ENCODE measurements at places on chromosomes 6 and 20.

GRCh38 chr6:160300076-160300695 lies 41.6 kb upstream of the SLC22A2 start:
- no peak overlapping the region for H3K4me3 ChIP-seq
- H3K27ac ChIP-seq = no peak overlapping the region
- no peak for DNase-seq
- no peaks in the 10 kb centered on the region for H3K4me1 ChIP-seq
- H3K36me3 ChIP-seq = no peaks in the 10 kb centered on the region
- H3K27me3 ChIP-seq = no peaks in the 10 kb centered on the region

GRCh38 chr6:146595972-146596731 lies 2.6 kb upstream of the ADGB start:
- H3K4me3 ChIP-seq = no peak overlapping the region
- no peak for DNase-seq
- no peak overlapping the region for H3K27ac ChIP-seq

DNA sequence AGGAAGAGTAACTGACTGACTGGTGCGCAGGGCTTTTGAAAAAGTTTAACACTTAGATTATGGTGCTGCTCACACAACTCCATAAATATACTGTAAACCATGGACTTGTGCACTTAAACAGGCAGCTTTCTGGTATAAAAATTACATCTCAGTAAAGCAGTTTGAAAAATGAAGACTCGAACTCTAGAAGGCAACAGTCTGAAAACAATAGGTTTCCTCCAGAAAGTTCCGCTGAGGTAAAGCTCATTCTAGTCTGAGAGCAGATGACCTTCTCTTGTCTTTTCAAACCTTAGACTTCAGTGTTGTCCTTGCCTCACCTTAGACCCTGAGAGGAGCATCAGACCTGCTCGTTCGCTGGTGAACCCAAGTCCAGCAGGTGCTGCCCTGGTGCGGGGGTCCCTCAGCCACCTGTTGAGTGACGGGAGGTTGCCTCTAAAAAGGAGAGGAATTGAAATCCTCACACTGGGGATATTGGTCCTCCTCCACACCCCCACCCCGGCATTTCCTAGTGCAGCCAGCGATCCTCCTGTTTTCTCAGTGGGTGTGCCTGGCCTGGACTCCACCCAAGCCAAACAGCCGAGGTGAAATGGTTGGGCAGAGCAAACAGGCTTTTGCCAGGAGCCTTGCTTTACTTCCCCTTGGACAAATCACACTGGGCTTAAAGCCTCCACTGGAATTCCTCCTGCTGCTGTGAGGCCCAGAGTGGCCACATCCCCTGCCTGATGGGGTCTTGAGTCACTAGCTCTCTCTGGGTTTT lies 14.7 kb upstream of the PYGB start:
- no peak for DNase-seq
- no peak overlapping the region for H3K4me3 ChIP-seq
- no peaks in the 10 kb centered on the region for H3K36me3 ChIP-seq
- H3K27ac ChIP-seq = no peak overlapping the region
- no peaks in the 10 kb centered on the region for H3K4me1 ChIP-seq

- DNase-seq = peak; percentile 37
- no peaks in the 10 kb centered on the region for H3K36me3 ChIP-seq
- no peak overlapping the region for H3K27ac ChIP-seq
- H3K27me3 ChIP-seq = peaks cover 19% of the 10 kb centered on the region
- H3K4me1 ChIP-seq = peaks cover 11% of the 10 kb centered on the region
- no peak overlapping the region for H3K4me3 ChIP-seq
These were observed 306 bp downstream of the EBF4 start for GRCh38 chr20:2692886-2693285.

DNA sequence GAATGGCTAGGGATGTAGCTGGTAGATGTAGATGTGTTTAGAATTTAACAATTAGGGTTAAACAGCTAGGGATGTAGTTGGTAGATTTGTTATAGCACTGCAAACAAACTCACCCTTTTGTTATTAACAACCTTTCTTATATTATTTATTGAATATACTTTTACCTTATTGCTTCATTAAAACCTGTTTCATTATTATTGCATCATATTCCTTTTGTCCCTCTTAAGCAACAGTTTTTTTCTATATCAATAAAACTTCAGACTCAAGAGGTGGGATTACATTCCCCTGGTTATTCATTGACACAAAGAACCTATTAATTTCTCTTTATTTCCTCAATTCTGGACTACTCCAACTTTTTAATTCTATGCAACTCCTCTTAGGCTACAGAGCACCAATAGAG lies 661.2 kb downstream of the EYS start:
- no peak for DNase-seq
- H3K27ac ChIP-seq = no peak overlapping the region
- H3K27me3 ChIP-seq = no peaks in the 10 kb centered on the region
- H3K36me3 ChIP-seq = no peaks in the 10 kb centered on the region

- no peaks in the 10 kb centered on the region for H3K36me3 ChIP-seq
- no peak overlapping the region for H3K27ac ChIP-seq
- no peaks in the 10 kb centered on the region for H3K4me1 ChIP-seq
- no peak overlapping the region for H3K4me3 ChIP-seq
- no peak for DNase-seq
- no peaks in the 10 kb centered on the region for H3K27me3 ChIP-seq
These were observed 178.8 kb downstream of the IBTK start for GRCh38 chr6:82068721-82069120.

GRCh38 chr6:163915131-163915530 lies 500.6 kb downstream of the QKI start:
- no peak overlapping the region for H3K27ac ChIP-seq
- H3K4me1 ChIP-seq = no peaks in the 10 kb centered on the region
- no peaks in the 10 kb centered on the region for H3K36me3 ChIP-seq
- DNase-seq = no peak
- H3K4me3 ChIP-seq = no peak overlapping the region
- H3K27me3 ChIP-seq = no peaks in the 10 kb centered on the region

DNA sequence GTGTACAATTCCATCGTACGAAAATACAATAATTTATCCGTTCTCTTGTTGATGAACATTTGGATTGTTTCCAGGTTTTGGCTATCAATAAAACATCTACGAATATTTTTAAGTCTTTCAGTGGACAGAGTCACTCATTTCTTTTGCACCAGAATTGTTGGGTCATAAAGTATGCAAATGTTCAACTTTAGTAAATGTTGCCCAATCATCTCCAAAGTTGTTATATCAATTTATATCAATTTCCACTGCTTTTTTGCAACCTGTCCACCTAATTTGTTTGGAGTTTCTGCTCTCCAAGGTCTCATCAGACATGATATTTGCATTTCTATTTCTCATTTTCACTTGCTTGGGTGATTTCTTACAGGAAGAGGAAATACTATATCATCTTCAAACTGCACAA lies 10.5 kb downstream of the TMEM239 start:
- no peaks in the 10 kb centered on the region for H3K36me3 ChIP-seq
- H3K27ac ChIP-seq = no peak overlapping the region
- peaks cover 22% of the 10 kb centered on the region for H3K4me1 ChIP-seq
- H3K27me3 ChIP-seq = no peaks in the 10 kb centered on the region
- DNase-seq = no peak

DNA sequence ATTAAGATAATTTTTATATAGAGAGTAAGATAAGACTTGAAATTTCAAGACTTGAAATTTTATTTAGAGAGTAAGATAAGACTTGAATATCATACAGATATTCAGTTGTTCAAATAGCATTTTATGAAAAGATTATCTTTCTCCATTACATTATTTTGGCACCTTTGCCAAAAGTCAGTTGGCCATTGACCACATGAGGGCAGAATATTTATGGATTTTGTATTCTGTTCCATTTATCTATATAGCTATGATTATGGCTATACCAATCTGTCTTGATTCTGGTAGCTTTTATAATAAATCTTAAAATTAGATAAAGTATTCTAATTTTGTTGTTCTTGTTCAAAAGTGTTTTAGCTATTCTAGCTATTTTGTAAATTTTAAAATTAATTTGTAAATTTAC lies 537.9 kb upstream of the GJE1 start:
- H3K36me3 ChIP-seq = no peaks in the 10 kb centered on the region
- no peak overlapping the region for H3K27ac ChIP-seq
- H3K27me3 ChIP-seq = no peaks in the 10 kb centered on the region
- no peaks in the 10 kb centered on the region for H3K4me1 ChIP-seq

DNA sequence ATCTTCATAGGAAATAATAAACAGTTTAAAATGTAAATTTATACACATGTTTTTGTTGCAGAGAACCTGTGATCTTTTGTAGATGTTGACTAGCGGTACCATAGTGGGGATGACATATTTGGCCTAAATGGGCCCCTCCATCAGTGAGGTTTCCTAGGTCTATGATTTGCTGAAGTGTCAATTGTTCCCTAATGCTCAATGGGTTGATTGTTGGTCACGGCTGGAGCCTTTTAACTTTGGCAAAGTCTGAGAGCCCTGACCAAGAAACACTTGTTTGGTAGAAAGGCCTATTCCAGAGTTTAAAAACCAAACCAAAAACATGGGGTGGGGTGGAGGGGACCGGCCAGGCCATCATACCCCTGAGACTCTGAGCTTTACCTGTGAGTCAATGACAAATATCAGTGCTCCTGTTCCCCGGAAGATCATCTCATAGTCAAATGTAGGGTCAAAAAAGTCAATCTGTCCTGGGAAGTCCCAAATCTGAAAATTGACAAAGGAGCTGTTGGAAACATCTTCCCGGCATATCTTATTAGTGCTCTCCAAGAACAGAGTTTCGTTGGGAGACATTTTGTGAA lies 25.1 kb downstream of the RRAGD start:
- H3K27ac ChIP-seq = no peak overlapping the region
- H3K27me3 ChIP-seq = no peaks in the 10 kb centered on the region
- H3K36me3 ChIP-seq = no peaks in the 10 kb centered on the region
- no peak for DNase-seq

GRCh38 chr20:47785854-47786764 lies 828 bp upstream of the SULF2 start:
- peaks cover 13% of the 10 kb centered on the region for H3K4me1 ChIP-seq
- H3K4me3 ChIP-seq = no peak overlapping the region
- peaks cover 39% of the 10 kb centered on the region for H3K27me3 ChIP-seq
- no peak overlapping the region for H3K27ac ChIP-seq
- H3K36me3 ChIP-seq = no peaks in the 10 kb centered on the region

DNA sequence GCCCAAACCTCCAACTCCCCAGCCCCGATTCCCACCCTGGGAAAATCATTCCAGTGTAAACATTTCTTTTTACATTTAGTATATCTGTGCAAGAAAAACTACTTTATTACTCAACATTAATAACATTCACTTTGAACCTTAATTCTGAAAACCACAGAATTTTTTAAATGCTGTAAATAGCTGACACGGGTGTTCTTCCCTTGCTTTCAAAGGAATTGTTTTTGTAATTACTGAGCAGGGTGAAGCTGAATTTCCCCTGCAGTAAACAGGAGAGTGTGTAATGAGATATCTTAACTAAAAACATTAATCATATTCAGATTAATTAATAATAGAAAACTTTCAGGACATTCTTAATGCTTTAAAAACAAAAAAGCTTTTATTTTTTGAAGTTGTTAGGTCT lies 99.3 kb upstream of the CITED2 start:
- H3K27me3 ChIP-seq = no peaks in the 10 kb centered on the region
- H3K27ac ChIP-seq = no peak overlapping the region
- H3K4me3 ChIP-seq = no peak overlapping the region

DNA sequence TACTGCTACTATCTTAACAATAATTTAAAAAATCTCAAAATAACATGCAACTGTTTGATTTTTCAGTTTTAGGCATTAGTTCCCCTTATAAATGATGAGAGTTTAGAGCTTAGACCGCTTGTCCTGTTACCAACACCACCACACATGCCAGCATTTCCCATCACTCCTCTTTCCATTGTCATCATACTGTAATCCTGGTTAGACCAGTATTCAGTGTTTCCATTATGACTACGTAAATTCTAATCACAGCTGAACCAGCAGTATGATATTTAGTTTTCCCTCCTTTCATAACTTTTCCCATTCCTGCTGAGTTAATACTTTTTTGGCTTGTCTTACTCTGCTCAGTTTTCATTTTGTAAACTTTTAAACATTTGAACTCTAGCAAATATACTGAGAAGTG lies 12.2 kb upstream of the TBC1D20 start:
- H3K27me3 ChIP-seq = no peaks in the 10 kb centered on the region
- no peaks in the 10 kb centered on the region for H3K4me1 ChIP-seq
- no peak overlapping the region for H3K27ac ChIP-seq
- H3K36me3 ChIP-seq = no peaks in the 10 kb centered on the region
- no peak overlapping the region for H3K4me3 ChIP-seq
- no peak for DNase-seq

DNA sequence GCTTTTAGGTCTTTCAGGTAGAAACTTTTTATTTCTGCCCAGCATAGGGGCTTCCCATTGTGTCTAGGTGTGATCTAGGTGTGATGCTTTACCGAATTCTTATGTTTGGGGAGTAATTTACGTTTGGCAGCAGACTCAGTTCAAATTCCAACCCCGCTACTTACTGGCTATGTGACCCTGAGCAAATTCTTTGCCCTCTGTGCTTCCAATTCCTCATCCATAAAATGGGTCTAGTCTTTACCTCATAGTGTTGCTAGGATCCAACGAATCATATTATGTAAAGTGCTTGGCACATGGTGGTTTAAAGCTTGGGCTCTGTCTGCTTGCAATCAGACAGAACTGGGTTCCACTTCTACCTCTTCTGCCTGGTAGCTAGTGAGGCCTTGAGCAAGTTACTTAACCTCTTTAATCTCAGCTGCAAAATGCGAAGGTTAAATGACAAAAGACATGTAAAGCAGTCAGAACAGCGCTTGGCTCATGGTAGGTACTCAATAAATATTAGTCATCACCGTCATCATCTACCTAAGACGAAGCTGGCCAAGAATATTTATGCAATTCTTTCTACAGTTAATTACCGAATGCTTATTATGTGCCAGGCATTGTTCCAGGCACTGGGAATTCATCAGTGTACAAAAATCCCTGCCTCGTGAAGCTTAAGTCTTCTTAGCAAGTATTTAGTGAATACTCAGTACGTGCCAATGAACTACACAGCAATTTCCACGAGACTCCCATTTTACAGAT lies 1.0 kb downstream of the NSFL1C start:
- H3K27me3 ChIP-seq = no peaks in the 10 kb centered on the region
- no peak for DNase-seq
- peak overlapping the region; percentile 89 for H3K27ac ChIP-seq
- H3K4me1 ChIP-seq = peaks cover 41% of the 10 kb centered on the region
- H3K36me3 ChIP-seq = peaks cover 22% of the 10 kb centered on the region

- no peak for DNase-seq
- no peaks in the 10 kb centered on the region for H3K4me1 ChIP-seq
- H3K36me3 ChIP-seq = no peaks in the 10 kb centered on the region
- no peaks in the 10 kb centered on the region for H3K27me3 ChIP-seq
These were observed 845.4 kb downstream of the HACE1 start for GRCh38 chr6:104014163-104014959.

GRCh38 chr6:150902142-150902776 lies 36.8 kb downstream of the MTHFD1L start:
- DNase-seq = no peak
- no peaks in the 10 kb centered on the region for H3K36me3 ChIP-seq
- no peaks in the 10 kb centered on the region for H3K27me3 ChIP-seq
- no peak overlapping the region for H3K27ac ChIP-seq
- H3K4me3 ChIP-seq = no peak overlapping the region

GRCh38 chr6:50056242-50056641 lies 6.5 kb upstream of the DEFB112 start:
- H3K4me3 ChIP-seq = no peak overlapping the region
- H3K27me3 ChIP-seq = no peaks in the 10 kb centered on the region
- H3K4me1 ChIP-seq = no peaks in the 10 kb centered on the region
- DNase-seq = no peak

Measured in CD4-positive, alpha-beta memory T cell (primary cell).